ENCODE measurements at places on chromosomes 6 and 20. TPM values are rescaled to one million over a fixed set of nuclear protein-coding genes. Genes with fewer than 3 reads are reported as not detected.

GRCh38 chr20:33840160-33840559, 29.0 kb downstream of the CHMP4B start:
- no peak for DNase-seq

DNA sequence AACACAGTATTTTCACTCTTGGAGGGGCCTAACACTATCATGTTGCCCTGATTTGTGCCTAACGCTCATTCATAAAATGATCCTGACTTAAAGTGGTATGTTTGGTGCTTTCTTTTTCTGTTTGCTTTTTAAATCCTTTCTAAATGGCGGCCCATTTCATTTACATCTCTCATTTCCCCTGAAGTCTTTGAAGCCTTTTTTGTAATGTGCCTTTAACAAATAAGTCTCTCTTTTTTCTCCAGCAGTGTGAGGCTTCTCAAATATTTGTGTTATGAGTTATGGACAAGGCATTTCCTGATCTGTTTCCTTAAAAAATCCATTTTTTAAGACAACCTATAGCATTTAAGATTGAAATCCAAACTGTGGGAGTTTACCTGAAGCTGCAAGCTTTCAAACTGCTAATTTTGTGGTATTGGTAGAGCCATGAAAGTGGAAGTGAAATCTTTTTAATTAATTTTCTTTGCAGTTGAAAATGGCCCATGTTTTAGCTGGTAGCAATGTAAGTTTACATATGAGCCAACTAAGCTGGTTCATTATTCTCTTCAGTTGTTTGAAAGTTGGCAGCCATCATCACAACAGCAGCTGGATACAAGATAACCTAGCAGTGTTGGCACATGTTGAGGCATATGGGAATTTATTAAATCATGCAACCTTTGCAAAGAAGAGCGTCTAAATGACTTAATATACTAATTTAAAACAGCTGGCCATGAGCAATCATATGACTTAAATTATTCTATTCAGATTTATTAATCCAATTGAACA, 469.7 kb downstream of the CDKAL1 start:
- no peak for DNase-seq

GRCh38 chr20:43389839-43390626, 67.7 kb upstream of the SRSF6 start:
- DNase-seq, result no peak

- DNase-seq, result no peak
Measured at GRCh38 chr6:14765721-14766390, 480.0 kb upstream of the JARID2 start.

Gene FERMT1
- 0.08 TPM for total RNA-seq
